ENCODE measurements at places on chromosomes 2 and 18.
A peak's percentile ranks its signal among the peaks of the same experiment; 100 is the strongest.

GRCh38 chr18:51169731-51170130 is 27.8 kb downstream of the MEX3C start:
- DNase-seq: no peak

GRCh38 chr2:187475499-187476248 is 27.6 kb upstream of the CALCRL start:
- no peak for DNase-seq

- DNase-seq: no peak
These were observed 80.3 kb downstream of the CDCA7 start for GRCh38 chr2:173434762-173435569.

- no peak for DNase-seq
These were observed 100.1 kb downstream of the THADA start for GRCh38 chr2:43495727-43496126.

DNA sequence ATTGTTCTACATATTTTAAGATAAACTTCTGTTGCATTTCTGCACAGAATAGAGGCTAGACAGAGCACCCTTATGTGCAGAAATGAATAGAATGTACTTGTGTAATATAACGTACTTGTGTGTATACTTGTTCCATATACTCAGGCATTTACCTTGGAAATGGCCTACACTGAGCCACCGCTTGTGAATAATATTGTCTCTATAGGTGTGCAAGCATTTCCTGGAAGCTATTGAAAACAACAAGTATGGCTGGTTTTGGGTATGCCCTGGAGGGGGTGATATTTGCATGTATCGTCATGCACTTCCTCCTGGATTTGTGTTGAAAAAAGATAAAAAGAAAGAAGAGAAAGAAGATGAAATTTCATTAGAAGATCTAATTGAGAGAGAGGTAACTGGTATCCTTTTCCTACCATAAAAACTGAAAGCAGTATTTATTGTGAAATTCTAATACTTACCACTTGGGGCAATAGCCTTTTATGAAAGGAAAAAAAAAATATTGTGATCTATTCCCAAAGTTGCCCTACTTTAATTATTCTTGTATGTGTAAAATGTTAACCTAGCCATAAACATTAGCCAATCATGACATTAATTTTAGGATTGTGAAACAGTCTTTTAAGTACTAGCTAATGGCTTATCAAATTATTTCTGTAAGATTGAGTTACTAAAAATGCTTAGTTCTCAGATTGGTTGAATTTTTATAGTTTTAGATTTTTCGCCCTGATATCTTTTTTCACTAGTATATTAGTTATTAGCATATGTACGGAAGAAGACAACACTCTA is 18.0 kb downstream of the ZC3H15 start:
- DNase-seq: peak; percentile 29

DNA sequence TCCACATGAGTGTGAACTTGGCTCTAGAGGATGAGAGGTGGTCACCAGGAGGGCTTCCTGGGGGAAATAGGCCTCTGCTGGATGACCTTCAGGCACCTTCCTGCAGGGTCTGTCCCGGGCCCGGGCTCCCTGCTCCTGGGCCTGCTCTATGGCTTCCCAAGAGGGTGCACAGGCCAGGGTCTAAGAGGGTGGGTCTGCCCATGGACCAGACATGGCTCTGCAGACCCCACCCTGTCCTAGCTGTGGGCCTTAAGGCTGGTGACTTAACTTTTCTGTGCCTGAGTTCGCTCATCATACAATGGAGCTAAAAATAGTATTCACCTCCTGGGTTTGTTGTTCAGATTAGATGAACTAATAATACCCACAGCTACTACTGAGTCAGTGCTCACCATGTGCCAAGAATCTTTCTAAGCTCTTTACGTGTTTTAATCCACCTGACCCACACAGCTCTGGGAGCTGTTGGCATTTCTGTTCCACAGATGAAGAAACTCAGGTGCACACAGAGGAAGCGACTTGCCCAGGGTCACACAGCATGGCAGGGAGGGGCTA is 14.4 kb downstream of the INHBB start:
- no peak for DNase-seq
